Activated CD4-positive, alpha-beta T cell treated with anti-CD3 and anti-CD28 coated beads, Interleukin-2, Interleukin-4, amounts not matched to agents 100 ng/mL and 50 ng/mL, durations not matched to agents 16 hours and 8 hours (primary cell): ENCODE measurements at places on chromosomes 6 and 20.
A peak's percentile ranks its signal among the peaks of the same experiment; 100 is the strongest.

DNA sequence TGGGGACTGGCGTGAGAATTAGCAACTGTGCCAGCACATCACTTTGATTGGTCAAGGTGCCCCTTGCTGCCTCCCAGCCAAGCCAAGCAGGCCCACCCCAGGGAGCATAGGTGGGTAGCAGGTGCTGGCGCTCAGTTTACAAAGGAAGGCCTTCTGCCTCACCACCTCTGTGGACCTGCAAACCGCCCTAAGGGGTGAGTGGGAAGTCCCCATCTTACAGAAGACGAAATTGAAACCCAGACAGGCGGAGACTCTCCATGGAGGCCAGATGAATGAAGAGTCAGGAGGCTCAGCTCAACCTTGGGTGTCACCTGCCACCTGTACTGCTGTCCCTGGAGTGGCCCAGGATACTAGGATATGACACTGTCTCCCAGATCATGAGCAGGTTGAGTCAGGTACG lies 21.5 kb upstream of the MAS1L start:
- DNase-seq: no peak

GRCh38 chr20:33373735-33374605 lies 27.3 kb downstream of the CDK5RAP1 start:
- DNase-seq: no peak

DNA sequence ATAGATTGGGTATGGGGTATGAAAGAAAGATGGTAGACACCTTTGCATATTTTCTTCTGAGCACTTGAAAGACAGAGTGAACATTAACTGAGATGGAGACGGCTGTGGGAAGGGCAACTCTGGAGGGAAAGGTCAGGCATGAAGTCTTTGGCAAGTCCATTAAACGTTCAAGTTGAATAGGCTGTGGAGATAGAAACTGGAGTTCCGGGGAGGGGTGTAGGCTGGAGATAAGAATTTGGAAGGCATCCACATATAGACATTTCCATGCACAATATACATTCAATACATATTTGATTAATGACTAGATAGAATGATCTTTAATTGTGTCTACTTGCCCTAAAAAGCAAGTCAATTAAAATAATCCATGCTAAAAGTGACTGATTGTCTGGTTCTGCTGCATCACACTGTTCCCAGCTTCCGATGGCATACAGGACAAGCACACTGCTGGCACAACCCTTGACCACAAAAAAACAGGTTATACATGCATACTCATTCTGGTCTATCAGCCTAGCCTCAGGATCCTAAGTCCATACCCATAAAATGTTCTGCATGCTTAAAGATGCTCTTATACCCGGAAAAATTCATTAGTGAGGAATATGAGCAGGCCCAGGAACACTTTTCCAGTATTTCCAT lies 1.9 kb upstream of the MYLK4 start:
- DNase-seq: no peak

DNA sequence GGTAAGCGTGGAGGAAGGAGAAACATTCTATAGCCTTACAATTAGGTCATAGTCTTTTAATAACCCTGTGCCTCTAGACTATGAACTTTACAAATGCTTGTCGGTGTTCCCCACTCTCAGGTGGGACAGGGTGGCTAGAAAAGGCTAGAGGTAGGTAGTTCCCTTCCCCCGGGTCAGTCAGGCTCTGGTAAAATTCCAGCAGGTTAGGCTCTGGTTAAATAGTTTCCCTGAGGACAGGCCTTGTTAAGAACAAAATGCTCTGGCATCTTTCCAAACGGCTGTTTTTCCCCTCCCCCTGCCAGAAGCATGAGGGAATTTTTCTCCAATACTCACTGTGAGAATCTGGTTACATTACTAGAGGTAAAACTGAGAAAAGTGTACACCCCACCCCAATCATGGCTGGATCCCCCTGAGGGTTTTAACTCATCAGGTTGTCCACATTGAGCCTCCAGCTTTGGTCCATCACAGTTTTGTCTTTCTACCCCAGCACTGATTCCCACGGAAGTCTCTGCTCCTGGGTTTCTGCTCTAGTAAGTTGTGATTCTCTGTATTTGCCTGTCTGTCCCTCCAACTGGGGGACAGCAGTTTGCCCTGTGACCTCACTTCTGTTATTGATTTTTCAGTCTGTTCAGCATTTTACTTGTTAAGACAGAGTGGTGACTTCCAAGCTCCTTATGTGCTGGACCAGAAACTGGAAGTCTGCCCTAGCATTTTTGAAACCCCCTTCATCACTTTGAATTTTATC lies 84.7 kb upstream of the ADGRF1 start:
- no peak for DNase-seq

- DNase-seq: no peak
Observed at GRCh38 chr20:51378171-51378928, 164.2 kb downstream of the NFATC2 start.

DNA sequence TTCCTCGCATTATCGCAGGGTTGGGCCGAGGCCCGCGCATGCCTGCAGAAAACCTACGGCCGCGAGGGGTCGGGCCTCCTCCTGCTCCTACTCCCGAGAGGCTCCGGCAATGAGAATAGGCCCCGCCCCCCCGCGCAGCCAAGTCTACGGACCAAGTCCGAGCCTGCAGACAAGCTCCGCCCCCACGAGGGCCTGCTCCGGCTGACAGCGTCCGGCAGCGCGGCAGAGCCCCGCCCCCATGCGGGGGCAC lies 3.1 kb upstream of the GPSM3 start:
- DNase-seq: peak; percentile 100

GRCh38 chr6:2976060-2976459 lies 4.7 kb upstream of the SERPINB6 start:
- no peak for DNase-seq

DNA sequence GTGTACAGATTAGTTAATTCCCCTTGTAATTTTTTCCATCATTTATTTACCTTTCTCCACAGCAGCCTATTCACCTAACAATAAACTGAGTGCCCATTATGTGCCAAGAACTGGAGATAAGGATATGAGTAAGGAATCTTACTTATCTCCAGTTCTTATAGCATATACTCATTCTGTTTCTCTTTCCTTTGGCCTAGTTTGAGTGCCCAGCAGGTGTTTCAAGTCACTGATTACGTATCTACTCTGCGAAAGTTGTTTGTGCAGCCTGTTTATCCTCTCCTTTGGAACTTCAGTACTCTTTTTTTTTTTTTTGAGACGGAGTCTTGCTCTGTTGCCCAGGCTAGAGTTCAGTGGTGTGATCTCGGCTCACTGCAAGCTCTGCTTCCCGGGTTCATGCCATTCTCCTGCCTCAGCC lies 17.3 kb upstream of the POU5F1 start:
- DNase-seq: no peak

DNA sequence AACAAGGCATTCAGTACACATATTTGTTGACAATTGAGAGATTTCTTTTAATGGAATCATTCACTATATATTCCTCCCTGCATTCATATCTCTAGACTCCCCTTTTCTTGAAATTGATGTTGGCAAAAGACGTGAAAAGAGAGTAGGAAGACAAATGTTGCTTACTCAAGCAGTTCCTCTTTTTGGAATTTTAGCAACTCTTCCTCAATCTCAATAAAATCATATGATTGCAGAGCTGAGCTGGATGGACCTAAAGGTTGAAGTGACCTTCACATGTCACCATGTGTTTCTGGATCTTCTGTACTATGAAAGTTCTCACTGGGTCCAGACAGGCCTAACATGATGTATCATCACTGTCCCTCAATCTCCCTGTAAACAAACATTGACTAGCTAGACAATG lies 18.6 kb downstream of the ADGRF1 start:
- DNase-seq: no peak

DNA sequence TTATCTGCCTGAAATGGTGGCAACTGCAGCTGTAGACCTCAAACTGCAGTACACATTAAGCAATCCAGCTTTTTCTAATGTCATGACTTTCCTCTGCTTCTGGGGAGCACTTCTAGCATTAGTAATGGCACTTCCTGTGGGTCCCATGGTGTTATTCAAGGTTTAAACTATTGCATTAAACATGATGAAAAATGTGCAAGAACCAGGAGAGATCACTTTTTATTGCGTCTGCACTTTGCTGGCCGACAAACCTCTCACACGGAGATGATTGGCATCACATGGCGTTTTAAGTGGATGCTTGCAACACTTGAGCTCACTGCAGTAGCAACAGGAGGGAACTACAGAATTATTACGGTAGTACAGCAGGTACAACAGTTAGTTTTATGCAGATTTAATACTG lies 148.4 kb downstream of the HIVEP2 start:
- DNase-seq: no peak

GRCh38 chr6:135535989-135536414 lies 38.5 kb upstream of the AHI1 start:
- peak; percentile 46 for DNase-seq

DNA sequence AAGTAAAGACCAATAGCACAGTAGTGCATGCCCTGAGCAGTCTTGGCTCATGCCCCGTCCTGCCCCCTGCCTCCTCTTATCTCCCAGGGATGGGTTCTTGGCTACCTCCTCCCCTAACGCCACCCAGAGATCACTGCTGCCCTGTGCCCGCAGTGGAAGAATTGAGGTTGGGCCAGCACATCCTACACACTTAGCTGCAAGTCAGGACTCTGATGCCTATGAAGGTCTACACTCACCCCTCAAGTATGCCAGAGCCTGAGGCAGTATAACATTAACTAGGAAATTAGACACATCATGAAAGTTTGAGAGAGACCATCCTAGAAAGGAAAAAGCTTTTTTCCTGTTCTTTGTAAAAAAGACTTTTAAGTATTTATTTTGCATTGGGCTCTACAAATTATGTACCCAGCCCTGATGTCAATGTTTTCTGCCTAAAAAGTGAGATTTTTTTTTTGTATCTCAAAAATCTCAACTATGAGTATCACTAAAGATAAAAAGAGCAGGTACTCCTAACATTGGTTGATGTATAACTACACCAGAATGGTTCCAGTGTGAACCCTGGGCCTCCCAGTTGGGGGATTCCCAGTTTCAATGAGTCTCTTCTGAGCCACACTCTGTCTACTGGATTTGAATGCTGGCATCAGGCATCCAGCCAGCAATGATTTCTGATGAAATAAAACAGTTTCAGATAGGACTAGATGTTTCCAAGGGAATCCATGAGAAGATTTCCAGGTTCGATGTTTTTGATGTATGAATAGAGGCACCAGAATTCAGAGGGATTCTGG lies 115.4 kb downstream of the ISM1 start:
- DNase-seq: no peak

DNA sequence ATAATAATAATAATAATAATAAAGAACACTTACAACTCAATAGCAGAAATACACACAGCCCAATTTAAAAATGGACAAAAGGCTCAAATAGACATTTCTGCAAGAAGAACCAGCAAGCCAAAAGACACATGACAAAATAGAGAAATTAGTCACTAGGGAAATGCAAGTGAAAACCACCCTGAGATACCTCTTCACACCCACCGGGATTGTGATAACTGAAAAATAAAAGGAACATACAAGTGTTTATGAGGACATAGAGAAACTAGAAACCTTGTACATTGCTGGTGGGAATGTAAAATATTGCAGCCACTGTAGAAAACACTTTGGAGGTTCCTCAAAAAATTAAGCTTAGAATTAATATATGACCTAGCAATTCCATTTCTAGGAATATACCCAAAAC lies 59.2 kb downstream of the ZDHHC14 start:
- no peak for DNase-seq

- peak; percentile 43 for DNase-seq
Observed at GRCh38 chr6:158793432-158793831, 25.7 kb downstream of the EZR start.

DNA sequence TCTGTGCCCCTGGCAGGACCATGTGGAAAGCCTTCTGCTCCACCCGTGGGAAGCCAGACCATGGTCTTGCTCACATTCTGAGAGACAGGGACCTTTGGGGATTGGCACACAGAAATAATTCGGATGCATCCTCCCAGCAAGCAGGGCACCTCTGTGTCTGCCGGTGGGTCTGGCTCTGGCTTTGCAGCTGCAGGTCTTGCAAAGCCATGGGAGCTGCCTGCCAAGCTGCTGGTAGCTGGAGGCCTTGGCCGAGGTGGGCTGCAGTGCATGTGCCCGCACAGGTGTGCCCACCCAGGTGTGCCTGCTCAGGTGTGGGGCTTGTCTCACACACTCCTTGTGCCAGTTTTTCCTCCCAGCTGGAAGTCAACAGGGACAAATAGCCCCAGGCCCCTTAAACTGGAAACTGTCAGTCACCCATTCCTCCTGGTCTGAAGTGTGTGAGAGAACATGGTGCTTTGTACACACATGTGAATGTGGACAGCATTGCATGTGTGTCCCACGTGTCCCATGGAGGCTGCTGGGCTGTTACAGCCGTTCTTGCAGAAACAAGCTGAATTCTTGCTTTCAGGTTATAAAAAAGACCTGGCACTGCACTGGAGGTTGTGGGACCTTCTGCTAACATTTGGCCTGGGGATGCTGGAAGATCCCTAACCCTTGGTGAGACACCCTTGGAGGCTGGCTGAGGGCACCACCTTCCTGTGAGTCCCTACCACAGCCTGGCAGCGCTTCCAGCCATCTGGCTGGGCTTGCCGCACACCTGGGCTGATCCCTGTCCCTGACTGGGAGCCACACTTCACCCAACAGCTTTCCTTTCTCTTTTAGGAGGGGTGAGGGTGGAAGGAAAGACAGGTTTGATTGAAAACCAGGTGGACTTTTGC lies 54.9 kb upstream of the SMOC2 start:
- no peak for DNase-seq

GRCh38 chr6:132973514-132973993 lies 159.2 kb downstream of the RPS12 start:
- DNase-seq: no peak

GRCh38 chr6:165575158-165575549 lies 87.9 kb downstream of the PDE10A start:
- DNase-seq: no peak

DNA sequence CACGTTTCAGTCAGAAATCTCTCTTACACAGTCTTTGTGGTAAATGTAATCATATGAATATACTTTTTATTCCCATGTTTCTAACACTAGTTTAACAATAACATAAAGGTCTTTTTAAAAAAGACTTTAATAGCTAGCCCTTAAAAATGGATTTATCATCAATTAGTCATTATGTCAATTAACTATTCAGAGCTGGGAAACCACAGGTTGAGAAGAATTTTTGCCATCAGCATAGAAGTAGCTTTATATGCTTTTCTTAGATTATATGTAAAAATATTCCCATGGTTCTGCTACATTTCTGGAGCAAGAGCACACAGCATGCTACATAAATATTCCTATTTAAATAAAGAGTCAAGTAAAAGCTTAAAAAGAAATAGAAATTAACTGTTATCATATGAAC lies 35.5 kb downstream of the ASCC3 start:
- no peak for DNase-seq

DNA sequence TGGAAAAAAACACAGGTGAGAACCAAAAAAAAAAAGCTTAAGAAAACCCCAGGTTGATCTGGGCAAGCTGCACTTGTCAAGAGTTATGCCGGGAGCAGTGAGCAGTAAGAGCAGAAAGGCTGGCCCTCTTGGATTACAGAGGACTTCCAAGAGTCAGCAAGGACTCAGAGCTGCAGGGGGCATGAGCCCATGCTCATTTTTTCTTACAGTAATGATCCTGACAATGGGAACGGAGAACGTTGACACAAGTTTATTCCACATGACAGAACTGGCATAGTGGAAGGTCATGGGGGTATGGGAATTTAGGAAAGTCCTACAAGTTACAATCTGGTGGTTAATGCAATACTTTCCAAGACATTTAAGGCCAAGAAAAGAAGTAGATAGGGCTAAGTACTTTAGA lies 256.6 kb downstream of the GMDS start:
- DNase-seq: no peak
